Activated T-helper 9 cell treated with anti-CD3 and anti-CD28 coated beads, Interleukin-2, amount 50 U/mL, for 16 hours (primary cell): ENCODE measurements at places on chromosomes 12 and 14.

DNA sequence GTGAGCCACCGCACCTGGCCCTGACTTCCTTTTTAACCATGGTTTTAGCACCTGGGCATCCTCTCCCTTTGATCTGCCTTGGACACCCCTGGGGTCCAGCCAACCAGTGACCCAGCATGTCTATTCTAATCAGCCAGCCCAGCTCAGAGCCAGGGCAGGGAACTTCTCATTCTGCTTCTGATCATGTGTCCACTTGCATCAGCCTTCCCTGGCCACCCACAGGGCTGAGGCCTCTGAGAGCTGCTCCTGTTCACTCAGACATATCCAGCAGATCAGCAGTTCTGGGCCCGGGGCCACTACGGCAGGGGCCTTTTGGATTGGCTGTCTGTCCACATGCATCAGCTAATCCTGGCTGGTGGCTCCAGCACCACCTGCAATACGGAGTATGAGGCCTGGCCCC, 117.9 kb upstream of the MAP1LC3B2 start:
- DNase-seq = no peak

DNA sequence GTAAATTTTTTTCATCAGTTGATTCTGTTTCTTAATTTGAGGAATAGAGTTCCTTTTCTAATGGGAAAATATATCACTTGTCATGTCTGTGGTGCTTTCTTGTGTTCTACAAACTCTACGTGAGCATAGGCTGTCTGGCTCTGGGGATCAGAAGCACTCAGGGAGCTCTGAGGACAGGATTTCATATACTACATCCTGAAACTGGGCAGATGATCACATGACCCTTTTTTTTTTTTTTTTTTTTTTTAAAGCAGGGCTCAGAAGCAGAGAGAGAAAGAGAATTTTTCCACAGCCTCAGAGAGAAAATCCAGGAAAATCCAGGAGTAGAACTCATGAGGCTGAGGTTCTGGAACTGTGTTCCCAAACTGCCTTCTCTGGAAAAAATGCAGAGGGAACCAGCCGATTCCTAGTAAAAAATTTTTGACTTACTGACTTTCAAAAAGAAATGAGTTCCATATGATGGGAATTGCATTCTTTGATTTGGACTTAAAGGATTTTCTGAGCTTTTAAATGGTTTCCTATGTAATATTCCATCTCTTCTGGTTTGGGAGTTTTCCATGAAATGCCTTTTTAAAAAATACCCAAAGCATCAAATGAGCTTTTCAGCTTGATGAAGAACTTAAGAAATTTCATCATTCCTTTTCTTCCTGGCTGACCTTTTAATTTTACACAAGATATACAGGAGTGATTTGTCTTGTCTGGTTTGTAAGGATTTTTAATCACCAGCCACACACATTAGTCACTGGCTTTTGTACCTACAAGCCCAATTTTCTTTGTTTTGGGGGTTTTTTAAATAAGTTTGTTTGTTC, 183.1 kb upstream of the HIF1A start:
- no peak for DNase-seq

GRCh38 chr12:93181409-93181965, 196.2 kb upstream of the NUDT4 start:
- DNase-seq = no peak

DNA sequence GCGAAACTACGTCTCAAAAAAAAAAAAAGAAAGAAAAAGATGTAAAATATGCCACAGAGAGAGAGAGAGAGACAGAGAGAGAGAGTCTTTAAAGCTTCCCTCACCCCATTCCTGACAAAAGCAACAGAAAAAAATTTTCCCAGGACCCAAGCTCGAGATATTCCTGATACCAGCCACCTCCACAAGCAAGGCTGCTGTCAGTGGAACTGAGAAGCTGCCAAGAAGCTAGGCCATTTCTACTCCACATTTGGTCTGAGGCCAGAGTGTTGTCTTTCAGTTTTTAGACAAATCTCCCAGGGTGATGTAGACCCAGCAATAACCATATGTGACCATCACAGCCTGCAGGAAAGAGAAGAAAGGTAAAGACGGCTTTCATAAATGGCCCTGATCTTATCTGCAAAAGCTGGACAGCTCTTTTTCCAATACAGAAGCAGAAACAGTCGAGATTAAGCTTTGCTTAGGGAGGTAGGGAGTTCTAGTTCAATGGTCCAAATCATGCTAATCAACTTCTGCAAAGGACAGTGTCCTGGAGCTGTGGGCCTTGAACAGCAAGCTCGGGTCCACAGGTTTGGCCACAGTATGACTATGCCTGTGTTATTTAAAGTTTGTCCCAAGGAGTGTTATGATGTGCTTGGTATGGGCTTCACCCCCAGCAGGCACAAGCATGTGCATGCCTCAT, 130.3 kb upstream of the NUDT4 start:
- DNase-seq = no peak

- no peak for DNase-seq
Measured at GRCh38 chr12:130560321-130560720, 155.8 kb downstream of the RIMBP2 start.

- peak; percentile 47 for DNase-seq
Measured at GRCh38 chr12:106247674-106248311, at the start of gene CKAP4. Gene CKAP4, minus strand, starts transcription at chr12:106248020. Its CDS starts 169 bp downstream, at chr12:106247851.

DNA sequence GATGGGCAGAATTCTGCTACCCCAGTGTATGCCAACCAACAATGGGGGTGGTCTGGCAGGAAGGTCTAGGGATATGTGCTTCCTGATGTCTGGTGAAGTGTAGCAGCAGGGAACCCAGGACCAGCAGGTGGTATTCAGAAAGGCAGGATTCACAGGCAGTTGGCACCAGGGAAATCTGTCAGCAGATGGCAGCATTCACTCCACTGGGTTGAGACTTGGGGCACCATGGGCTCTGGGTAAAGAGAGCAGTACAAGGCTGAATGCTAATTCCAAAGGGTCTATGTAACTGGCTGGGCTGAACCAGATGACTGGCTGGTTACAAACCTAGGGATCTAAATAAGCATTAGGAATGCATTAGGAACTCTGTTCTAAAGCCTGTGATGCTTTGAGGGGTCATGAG, 466.9 kb upstream of the STXBP6 start:
- no peak for DNase-seq

GRCh38 chr14:99156090-99156425, 115.9 kb downstream of the BCL11B start:
- DNase-seq = no peak

GRCh38 chr14:36518586-36519430, 1.2 kb downstream of the NKX2-1 start:
- no peak for DNase-seq

DNA sequence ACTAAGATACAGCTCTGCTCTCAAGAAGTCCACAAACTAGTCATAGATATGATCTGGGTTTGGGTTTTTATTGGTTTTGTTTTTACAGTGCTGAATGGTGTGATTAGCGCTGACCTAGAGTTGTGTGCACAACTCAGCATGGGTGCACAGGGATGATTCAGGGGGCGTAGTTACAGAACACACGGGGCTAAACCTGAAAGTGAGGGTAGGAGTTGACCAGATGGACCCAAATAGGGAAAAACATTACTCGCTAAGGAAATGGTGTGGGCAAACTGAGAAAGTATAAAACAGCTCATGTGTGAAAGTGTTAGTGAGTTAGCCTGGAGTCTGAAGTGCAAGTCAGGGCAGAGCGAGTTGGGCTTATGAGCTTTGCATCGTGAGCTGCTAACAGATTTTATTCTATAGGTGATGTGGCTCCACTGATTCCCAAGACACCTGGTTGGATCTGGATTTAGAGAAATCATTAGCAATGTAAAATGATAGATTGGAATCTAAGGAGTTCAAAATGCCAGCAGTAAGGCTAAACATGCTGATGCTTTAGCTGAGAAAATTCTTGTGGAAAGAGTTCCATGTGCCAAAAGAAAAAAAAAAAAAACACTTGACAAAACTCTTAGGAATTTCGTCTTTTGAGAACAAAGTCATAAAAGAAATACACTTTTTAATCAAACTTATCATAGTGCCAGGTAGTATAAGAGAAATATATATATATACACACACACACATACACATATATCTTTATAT, 134.9 kb downstream of the SLC5A8 start:
- DNase-seq = no peak

DNA sequence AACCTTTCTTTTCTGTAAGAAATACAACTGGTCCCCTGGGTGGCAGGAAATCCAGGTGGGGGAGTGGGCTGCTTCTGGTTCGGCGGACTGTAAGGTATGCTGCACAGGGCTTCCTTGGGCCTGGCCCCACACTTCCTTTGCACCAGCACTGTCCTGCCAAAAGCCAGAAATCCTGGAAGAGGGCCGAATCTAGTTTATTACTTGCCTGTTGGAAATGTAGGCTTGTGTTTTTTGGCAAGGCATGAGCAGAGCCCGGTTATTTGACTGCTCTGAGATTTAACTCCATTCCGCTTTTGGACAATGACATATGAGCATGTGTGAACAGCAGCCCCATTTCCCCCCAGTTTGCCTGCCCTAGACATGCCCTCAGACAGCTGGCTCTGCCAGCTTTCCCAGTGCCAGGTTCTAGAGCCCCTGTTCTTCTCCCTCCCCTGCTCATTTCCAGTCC, 86.6 kb downstream of the BORCS5 start:
- no peak for DNase-seq

- DNase-seq = no peak
Measured at GRCh38 chr12:84637926-84638325, 274.7 kb downstream of the SLC6A15 start.

- DNase-seq = no peak
Measured at GRCh38 chr12:65628061-65628460, 196.2 kb upstream of the HMGA2 start.

GRCh38 chr12:75571204-75571603, 59.8 kb upstream of the KRR1 start:
- no peak for DNase-seq

DNA sequence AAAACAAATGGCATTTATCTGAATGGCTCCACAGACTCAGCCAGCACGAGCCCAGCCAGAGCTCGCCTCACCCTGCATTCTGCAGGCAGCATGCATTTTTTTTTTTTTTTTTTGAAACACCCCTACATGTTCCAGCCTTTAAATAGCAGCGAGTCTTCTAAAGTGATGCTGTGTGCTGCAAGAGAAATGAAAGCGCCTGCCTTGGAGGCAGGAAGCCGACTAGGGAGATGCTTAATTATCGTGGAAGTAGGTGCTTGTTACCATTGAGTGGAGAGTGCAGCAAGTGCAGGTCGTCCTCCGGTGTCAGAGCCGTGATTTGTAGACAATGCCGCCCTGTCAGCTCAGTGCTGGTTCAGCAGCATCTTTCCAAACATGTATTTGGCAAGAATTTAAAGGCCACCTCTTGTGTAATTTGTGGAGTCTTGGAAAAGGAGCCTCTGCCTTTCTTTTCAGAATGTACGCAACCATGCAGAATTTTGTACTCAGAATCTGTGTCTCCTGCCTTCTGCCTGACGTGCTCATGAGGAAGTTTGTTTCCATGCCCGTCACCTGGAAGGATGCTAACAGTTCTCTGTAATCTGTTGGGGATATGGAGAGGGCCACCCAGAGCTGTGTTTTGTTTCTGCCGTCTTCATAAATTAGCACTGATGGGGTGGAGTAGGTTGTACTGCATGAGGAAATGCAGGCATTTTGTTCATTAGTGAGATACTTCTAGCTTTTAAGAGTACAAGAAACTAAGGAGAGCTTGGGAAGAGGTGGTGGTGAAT, 345.9 kb upstream of the RGS6 start:
- no peak for DNase-seq
